Nasal cavity respiratory epithelium epithelial cell of viscerocranial mucosa (primary cell): ENCODE measurements at places on chromosomes 7 and 10. TPM values are rescaled to one million over a fixed set of nuclear protein-coding genes. Genes with fewer than 3 reads are reported as not detected.

FAM241B gene
- total RNA-seq: 3.8 and 4.1 TPM in 2 replicates

BRAF gene
- total RNA-seq: 16.4 and 29.5 TPM in 2 replicates

NKX1-2 gene
- 1.4 and 2.9 TPM in 2 replicates for total RNA-seq

FAM221A gene
- total RNA-seq: 2.1 and 4.4 TPM in 2 replicates

PRSS2 gene
- not detected in 2 replicates for total RNA-seq

EFCAB10 gene
- 0.64 and 0.68 TPM in 2 replicates for total RNA-seq

CALML5 gene
- total RNA-seq: 2.3 and 2.7 TPM in 2 replicates

HSPA12A gene
- total RNA-seq: 2.7 and 9.1 TPM in 2 replicates

TBXAS1 gene
- total RNA-seq: under 0.01 and 1.3 TPM in 2 replicates

FOXI2 gene
- not detected in 2 replicates for total RNA-seq

SFTPA1 gene
- not detected in 2 replicates for total RNA-seq

WNT16 gene
- total RNA-seq: not detected in 2 replicates

CHRM2 gene
- not detected in 2 replicates for total RNA-seq
